ENCODE measurements at places on chromosomes 1 and 21.
A peak's percentile ranks its signal among the peaks of the same experiment; 100 is the strongest.

DNA sequence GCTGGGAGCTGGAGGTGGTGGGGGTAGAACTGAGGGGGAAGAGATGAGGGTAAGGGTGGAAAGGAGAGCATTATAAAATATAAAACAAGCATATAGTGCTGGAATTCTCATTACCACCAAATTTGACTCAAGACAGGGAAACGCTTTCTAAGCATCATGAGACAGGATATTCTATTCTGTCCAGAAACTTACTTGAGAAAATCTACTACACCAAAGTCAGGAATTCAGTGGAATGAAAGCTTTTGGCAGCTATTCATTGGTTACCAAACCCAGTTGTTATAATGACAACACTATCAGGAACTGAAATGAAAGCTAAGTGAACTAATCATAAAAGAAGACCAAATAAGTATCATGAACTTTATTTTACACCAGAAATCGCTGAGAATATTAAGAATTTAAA is 14.5 kb downstream of the AIDA start:
- no peak for DNase-seq

DNA sequence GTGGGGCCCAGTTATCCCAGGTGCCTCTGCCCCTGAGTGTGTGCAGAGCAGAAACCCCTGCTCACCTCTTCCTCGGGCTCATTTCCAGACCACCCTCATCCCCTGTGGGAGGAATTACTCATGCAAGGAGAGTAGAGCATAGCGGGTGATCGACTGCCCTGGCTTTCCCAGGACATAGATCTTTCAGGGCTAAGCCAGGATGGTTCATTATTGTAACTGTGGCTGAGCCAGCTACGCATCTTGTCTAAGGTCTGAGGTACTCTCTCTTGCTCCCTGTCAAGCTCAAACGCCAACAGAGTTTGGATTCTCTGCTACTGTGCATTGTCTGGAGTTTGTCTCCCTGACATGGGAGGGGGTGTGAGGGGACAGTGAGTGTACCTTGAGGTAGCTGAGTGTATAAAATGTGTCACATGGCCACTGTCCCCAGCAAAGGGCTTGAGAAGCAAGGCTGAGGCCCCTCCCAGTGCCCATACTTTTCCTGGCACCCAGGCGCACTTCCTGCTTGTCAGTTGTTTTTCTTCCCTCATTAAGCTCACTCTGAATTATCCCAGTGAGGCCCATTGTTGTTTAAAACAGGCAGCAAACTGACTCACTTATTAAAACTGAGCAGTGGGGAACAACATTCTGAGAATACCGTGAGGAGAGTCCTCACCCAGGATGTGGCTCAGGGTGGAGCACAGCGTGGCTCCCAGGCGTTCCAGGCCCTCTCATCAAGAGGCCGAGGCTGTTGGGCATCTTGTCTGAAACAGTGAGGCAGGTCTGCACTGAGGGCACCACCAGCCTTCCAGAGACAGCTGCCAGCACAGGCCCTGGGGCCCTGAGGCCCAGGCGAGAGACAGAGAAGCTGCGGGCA is 92.9 kb downstream of the LAMC2 start:
- peak; percentile 83 for DNase-seq

- DNase-seq = peak; percentile 25
Observed at GRCh38 chr1:119827010-119827409, 15.8 kb upstream of the REG4 start.

DNA sequence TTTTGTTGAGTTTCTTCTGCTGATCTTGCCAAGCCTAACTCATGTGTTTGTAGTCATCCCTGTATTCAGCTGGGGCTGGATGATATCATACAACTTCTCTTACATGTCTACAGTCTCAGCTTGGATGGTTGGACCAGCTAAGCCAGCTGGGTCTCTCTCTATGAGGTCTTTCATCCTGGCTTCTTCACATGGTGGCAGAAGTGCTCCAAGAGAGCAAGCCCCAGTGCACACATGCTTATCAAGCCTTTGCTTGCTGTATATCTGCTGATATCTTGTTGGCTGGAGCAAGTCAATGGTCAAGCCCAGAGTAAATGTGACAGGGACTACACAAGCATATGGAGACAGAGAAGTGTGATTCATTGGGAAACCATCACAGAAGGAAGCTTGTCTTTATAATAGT is 29.2 kb upstream of the SLC44A5 start:
- no peak for DNase-seq

DNA sequence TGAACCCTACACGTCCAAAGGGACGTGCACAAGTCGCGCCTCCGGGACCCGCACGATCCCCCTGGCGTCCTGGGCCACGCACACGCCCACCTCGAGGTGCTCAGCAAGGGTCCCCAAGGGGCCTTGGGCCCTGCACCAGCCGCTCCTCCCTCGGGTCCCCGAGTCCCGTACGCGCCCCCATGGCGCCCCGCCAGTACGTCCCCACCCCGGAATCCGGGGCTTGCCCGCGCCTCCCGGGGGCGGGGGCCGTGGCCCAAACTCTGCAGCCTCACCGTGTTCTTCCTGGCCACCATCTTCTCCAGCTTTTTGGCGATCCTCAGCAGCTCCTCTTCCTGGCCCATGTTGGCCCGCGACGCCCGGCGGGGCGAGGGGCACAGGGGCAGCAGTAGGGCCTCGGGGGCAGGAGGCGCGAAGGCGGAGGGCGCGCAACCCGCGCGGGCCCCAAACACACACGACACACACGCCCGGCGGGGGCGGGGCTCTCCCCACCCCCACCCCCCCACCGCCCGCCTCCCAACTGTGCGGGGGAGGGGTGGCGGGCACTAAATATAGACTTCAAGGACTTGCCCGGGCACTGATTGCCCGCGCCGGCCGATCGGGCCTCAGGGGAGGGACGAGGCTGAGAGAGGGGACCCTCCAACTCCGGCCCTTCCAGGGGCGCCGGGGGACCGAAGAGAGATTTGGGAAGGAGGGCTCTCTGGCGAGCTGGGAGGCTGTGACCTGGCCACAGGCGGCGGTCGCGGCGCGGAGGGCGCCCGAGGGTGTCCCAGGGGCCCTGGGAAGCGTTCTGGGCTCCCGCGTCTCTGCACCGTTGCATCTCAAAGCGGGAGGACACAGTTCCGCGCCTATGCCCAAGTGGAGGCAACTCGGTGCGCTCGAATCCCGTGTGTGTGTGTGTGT is at the start of gene TCEA3:
Gene TCEA3 (minus strand): TSS at position 456 of the 900 bp plus-strand sequence. CDS start 115 bp downstream, at position 341.
- DNase-seq = no peak

DNA sequence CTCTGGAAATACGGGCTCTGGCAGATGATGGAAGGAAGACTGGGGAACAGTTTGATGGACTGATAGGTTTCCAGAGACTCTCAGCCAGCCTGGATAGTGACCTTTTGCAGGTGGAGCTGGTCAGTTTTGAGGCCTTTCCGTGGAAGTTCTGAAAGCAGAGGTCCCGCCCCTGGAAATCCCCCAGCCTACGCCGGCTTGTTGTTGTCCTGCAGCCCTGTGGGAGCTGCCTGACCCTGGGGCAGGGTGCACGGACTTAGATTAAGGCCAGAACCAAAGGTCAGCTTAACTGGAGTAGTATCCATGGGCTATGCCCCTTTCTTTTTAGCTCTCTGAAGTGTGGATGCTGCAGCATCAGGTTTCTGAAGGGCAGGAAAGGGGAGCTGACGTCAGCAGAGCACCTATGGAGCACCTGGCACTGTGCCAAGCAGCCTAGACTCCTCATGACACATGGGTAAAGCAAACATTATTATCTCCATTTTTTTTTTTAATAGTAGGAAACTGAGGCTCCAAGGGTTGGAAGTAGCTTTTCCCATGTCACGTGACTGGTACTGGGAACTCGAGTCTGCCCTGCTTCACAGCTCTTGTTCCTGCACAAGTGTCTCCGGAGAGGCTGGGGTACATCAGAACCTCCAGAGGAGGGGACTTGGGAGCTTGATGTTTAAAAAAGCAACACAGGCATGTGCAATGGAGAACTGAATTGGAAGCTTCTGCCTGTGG is 38.5 kb downstream of the IER5 start:
- DNase-seq = no peak

- no peak for DNase-seq
Observed at GRCh38 chr1:53631622-53632310, 107.2 kb downstream of the GLIS1 start.

DNA sequence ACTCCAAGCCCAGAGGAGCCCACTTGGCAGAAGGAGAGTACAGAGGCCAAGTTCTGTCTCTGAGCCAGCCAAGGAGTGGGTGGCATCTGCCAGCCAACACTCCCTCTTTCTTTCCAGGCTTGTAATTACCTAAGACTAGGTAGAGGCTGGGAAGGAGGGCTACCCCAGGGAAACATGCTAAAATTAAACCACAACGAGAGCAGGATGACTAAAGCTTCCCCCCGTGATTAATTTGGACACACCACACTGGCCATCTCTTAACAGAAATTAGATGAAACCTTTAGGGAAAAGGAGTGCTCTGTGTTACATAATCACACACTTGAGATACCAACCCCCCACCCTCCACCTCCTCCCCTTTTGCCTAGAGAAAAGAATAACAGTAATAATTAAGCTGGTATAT is 102.1 kb upstream of the ZC3H12A start:
- DNase-seq = no peak

DNA sequence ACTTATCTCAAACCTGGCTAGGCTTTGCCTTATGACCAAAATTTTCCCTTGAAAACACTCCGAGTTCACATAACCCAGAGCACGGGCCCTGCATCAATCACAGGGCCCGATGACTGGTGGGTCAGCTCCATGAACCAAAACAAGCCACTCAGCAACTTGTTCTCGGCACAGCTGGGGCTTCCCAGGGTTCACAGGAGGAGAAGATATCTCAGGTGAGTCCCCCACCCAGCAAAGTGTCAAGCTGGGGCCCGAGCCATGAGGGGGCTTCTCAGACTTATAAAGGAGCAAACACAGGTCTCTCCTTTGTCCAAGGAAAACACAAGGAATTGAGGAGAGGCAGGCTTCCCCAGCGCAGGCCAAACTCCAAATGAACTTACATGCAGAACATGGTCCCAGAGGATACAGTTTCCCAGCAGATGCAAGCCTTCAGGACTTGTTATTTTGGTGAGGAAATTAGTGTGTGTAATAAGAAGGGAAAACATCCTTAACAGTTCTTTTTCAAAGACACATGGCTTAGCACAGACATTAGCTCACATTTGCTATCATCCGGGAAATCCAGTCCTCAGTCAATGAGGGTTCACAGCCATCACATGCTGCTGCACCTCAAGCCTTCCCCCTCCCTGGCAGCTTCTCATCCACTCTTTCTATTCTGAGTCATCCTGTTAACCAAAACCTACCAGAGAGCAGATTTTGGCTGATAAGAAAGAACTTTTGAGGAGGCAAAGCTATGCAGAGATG is 98.1 kb upstream of the NFIA start:
- DNase-seq = peak; percentile 17

DNA sequence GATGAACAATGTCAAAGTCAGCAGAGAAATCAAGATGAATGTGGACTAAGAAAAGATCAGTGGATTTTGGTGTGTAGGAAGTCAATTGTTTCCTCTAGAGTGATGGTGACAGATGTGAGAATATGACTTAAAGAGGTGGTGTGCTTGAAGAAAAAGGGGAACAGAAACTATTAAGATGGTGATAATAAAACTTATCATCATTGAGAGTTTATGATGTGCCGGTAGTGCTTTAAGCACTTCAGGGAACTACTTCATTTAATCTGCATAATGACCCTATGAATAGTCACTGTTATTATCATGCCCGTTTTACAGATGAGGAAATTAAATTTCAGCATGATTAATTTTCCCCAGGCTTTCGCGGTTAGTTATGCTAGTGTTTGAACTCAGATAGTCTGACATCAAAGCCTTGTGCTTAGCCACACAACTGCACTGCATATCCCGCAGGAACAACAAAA is 246.9 kb upstream of the LRRC7 start:
- no peak for DNase-seq

GRCh38 chr1:87328272-87329050 is at the start of gene LMO4:
Gene LMO4 (plus strand): TSS chr1:87328880. CDS start chr1:87332016, 3,136 bp downstream.
- DNase-seq = peak; percentile 98

- DNase-seq = no peak
Observed at GRCh38 chr21:37742115-37742514, 174.1 kb downstream of the KCNJ6 start.

- DNase-seq = no peak
Observed at GRCh38 chr1:220750131-220750515, 2.0 kb downstream of the MTARC2 start.

DNA sequence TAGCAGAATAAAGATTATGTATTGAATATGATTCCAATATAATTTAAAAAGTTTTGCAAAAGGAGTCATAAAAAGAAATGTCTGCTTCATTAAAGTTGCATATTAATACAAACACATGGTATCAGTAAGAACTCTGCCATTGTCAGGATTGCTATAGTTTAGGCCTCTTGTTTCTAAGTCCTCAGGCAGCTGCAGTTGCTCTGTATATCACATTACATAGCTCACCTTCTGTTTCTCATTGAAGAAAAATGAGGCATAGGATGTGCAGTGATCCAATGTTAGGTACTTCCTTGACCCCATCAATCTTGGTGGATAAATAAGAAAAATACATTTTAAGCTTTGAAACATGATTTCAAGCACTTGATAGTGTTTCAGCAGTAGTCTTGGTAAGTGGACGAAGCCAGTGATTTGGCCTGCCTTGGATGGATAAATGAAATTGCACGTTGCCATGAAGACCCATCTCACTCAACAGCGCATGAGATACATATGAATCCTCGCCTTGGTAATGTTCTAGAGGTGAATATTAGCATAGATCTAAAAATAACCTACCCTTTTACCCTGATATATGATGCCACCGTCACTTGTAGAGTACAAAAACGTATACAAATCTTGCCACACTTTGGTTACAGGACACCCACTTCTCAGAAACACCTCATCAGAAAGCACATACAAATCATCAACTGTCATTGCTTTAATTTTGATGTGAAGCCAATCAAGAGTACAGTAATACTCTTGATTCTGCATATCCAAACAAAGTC is 25.3 kb downstream of the ZFYVE9 start:
- no peak for DNase-seq

DNA sequence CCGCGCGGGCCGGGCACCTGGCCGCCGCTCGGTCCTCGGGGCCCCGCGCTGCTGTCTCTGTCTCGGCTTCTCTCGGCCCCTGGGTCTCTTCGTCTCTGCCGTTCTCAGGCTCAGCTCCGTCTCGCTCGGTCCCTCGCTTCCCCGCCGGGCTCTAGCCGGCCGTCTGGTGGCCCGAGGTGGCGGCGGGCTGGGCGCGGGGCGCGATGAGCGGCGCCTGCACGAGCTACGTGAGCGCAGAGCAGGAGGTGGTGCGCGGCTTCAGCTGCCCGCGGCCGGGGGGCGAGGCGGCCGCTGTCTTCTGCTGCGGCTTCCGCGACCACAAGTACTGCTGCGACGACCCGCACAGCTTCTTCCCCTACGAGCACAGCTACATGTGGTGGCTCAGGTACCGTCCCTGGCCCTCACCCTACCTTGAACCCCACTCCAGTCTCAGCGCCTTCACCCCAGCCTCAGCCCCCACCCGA is 355 bp downstream of the SHISAL2A start:
- DNase-seq = no peak

GRCh38 chr21:31872452-31873274 is at the start of gene HUNK:
Gene HUNK (plus strand): TSS chr21:31873020. CDS start chr21:31873675, 655 bp downstream.
- no peak for DNase-seq

GRCh38 chr1:178412400-178412770 is 84.4 kb downstream of the CLEC20A start:
- DNase-seq = no peak

Measured in HCEC 1CT (cell line).